D721Med (cell line): ENCODE measurements at places on chromosomes 12 and 14.

DNA sequence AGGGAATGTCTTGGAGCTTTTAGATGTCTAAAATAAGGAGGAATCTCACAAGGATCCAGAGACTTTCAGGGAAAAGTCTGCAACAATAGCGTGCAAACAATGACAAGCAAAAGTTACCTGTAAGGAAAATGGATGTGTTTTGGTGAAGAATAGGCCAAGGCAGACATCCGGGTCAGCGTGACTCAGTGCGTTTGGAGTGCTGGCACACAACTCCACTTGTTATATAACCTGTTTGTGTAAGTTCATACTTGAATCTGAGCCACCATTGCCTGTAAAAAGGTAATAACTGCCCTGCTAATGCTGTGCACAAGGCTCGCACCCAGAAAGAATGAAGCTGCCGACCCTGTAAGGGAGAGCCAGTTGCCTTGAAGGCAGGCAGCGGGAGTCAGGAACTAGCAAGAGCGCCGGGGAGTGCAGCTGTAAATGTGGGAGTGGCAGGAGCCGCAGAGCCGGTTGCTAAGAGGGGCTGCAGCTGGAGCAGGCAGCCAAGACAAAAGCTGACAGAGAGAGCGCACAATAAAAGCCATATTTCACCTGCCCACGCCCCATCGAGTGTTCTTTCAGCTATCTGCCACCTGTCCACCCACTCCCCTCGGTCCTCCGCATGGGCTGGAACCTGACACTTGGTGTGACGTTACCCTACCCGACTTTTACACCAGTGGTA is 638.5 kb upstream of the MIS18BP1 start:
- no peak for DNase-seq

- DNase-seq, result no peak
These were observed 26.4 kb upstream of the FGF6 start for GRCh38 chr12:4472046-4472445.

DNA sequence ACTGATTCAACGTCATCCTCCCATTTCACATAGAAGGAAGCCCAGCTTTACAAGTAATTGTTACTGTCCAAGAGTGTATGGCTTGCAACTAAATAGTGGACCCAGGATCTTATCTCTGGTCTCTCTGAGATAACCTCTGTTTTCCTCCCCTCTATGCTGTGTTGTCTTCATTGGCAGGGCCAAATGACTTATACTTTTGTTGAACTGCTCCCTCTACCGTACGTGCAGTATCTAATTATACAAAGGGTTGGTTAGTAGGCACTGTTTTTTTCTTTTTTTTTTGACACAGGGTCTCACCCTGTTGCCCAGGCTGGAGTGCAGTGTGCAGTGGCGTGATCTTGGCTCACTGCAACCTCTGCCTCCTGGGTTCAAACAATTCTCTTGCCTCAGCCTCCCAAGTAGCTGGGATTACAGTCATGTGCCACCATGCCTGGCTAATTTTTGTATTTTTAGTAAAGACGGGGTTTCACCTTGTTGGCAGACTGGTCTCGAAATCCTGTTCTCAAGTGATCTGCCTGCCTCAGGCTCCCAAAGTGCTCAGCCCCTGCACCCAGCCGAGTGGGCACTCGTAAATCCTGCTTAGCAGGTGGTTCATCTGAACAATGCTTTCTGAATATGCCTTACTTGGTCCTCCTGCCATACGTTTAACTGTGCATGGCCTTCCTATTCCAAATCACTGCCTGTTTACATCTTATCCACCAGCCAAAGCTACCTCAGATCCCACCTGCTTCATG is 162.1 kb downstream of the ADCK1 start:
- no peak for DNase-seq

DNA sequence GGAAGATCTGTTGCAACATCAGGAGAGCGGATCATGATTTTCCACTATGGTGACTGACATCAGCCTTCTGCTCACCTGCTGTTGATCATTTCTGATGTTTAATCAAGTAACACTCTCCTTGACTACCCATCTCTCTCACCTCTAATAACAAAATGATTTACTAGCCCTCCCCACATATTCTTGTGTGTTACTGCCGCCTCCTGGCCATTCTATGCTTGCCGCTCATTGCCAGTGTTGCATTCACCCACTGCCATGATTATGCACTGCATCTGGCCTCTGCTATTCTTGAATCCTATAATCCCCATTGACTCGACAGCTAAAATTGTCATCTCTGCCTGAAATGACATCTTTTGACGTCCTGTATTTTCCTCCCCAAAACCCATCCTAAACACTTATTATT is 113.8 kb downstream of the RERGL start:
- no peak for DNase-seq

GRCh38 chr14:83713732-83714131 is 1816.2 kb upstream of the FLRT2 start:
- no peak for DNase-seq

DNA sequence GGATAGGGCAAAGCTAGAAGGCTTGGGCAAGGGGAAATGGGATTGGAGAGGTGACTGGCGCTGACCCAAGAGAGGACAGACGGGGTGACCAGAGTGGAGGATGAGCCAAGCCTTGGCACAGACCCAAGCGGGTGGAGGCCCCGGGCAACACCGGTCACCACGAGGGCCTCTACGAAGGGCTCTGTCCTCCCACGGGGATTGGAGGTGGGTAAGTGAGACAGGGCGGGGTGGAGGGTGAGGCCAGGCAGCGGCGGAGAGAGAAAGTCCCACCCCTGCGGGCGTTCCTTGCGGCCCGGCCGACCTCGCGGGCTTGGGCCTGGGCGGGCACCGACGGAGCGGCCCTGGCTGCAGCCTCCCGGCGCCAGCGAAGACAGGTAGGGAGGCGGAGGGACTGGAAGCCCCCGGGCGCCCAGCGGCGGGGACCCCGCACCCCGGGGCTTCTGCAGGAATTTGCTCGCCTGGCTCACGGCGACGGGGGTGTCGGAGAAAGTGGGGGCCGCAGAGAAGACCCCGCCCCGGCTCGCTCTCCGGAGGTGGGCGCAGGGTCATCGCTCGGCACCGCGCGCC is at the start of gene PAPLN:
TSS of gene PAPLN (plus strand) at position 288 of the 567 bp plus-strand sequence. CDS start 2,273 bp downstream, outside the sequence.
- peak; percentile 16 for DNase-seq

DNA sequence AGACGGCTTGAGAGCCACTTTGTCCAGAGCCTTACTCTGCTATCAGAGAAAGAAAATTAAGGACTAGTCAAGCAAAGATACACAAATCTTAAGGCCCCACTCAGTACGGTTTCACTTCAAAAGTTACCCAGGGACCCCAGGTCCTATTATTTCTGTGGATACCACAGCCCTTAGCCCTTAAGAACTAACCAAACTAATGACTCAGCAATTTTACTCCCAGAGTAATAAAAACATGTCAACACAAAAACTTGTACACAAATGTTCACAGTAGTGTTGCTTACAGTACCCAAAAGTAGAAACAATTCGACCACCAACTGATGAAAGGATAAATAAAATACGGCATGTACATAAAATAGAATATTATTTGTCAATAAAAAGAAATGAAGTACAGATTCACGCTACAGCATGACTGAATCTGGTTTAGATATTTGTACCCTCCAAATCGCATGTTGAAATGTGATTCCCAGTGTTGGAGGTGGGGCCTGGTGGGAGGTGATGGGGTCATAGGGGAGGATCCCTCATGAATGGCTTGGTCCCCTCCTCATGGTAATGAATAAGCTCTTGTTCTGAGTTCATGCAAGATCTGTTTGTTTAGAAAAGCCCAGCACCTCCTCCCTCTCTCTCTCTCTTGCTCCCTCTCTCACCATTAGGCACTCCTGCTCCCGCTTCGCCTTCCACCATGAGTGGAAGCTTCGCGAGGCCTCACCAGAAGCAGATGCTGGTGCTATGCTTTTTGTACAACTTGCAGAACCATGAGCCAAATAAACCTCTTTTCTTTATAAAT is 30.5 kb downstream of the AREL1 start:
- no peak for DNase-seq

DNA sequence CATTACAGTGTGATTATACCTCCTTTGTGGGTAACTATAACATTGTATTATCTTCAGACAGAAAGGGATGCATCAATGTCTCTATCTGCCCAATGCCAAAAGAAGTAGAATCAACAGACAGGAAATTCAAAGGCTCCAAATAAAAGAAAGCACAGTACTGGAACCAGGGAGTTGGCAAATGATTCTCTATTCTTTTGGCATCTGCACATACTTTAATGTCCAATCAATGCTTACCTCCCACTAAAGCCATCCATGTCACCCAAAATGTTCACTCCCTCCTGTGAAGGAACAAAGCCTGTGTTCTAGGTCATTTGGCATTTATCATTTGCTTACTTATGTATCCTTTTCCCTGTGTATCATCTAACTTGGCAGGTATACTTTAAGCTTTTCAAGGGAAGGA is 36.7 kb downstream of the KIF21A start:
- DNase-seq, result no peak

- DNase-seq, result no peak
These were observed 55.8 kb upstream of the CCDC175 start for GRCh38 chr14:59632381-59632780.

DNA sequence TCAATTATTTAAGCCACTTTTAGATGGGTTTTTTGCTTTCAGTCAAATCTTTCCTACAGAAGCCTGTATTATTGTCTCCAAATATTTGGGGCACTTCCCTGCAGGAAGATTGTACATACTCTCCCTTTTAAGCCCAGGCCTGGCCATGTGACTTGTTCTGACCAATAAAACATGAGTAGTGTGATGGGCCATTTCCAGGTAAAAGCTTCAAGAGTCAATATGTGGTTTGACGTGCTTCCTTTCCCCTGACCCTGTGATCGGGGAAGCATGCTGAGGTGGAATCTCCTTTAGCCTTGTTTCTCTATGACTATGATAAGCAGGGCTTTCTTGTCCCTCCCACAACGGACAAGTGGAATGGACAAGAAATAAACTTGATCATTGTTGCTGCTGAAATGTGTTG is 14.2 kb upstream of the NIN start:
- no peak for DNase-seq

GRCh38 chr12:131088701-131089530 is 135.2 kb downstream of the ADGRD1 start:
- no peak for DNase-seq

DNA sequence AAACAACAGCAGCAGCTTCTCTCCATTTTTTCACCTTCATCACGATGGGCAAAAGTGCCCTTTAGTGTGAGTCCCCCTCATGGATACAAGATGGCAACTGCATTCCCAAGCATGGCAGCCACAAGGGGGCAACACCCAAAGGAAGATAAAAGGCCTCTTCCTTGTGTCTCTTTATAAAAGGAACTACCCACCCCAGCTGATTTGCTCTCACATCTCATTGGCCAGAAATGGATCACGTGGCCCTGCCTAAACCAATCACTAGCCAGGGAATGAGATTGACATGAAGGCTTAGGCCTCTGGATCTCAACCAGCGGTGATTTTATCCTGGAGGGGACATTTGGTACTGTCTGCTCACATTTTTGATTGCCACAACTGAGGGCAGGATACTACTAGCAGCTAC is 21.9 kb upstream of the IFT81 start:
- peak; percentile 32 for DNase-seq

DNA sequence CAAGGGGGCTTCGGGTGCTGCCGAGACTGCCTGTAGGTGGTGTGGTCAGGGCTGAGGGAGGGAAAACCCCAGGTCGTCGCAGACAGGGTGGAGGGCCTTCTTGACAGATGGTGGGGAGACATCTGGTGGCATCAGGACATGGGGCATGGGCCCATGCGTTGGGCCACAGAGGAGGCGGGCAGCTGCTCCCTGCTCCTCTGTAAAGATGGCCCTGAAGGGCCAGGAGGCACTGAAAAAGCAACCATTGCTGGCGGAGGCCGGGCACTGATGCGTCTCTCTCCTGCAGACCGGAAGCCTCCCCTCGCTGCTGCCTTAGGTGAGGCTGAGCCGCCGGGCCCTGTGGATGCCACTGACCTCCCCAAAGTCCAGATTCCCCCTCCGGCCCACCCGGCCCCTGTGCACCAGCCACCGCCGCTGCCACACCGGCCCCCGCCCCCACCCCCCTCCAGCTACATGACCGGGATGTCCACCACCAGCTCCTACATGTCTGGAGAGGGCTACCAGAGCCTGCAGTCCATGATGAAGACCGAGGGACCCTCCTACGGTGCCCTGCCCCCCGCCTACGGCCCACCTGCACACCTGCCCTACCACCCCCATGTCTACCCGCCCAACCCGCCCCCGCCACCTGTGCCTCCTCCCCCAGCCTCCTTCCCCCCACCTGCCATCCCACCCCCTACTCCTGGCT is 28.8 kb downstream of the CCNK start:
- no peak for DNase-seq

DNA sequence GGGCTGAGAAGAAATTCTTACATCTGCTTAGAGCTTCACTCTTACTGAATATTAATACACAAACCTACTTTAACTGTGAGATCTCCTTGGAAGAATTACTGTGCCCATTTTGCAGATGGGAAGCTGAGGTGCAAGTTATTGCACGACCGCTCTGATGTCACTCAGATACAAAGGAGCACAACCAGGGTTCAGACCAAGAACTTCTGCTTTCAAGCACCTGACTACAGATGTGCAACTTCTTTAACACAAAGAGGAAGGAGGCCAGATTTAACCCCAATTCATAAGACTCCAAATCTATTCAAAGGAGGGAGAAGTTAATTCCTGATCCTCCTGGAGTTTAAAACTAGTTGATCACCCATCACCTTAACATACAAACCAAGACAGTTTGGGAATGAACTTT is 232.6 kb downstream of the VRK1 start:
- DNase-seq, result no peak

GRCh38 chr12:79451978-79452377 is 238.8 kb downstream of the PAWR start:
- no peak for DNase-seq

DNA sequence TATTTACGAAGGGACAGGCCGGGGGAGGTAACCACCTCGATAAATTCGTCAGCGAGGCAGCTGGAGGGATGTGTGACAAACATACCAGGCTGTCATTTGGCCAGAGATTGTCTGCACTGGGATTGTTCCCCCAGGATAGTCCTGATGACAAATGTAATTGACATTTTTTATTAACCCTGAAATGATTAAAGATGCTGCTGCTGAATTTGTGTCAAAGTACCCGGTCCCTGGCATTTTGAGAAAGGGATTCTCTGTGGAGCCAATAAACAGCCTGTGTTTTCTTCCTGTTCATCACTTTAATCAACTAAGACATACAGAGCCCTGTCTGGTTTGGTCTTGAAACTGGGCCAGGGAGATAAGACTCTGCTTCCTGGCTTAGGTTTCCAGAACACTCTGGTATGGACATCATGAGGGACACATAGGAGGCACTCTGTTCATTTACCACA is 117.6 kb downstream of the SLC25A47 start:
- DNase-seq, result no peak

DNA sequence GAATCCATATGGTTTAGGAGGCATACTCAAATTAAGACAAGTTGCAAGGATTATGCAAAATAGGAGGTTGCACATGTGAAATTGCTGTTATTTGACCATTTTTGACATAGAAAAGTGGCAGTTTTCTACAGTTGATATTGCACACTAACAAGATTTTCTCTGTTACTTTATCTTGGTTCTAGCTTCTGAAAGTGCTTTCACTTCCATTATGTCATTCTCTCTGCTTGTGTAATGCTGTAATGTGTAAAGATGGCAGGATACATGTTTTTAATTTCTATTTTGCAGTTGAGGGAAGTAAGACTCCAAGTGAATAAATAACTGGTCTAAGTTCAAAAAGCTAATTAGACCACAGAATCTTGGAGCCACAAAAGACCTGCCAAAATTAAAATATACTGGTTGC is 60.6 kb downstream of the MYRFL start:
- no peak for DNase-seq

- DNase-seq, result no peak
These were observed 991.6 kb downstream of the SLC6A15 start for GRCh38 chr12:83920821-83921547.
